ENCODE measurements at places on chromosomes 13 and 19. TPM values are rescaled to one million over a fixed set of nuclear protein-coding genes. Genes with fewer than 3 reads are reported as not detected.

DNA sequence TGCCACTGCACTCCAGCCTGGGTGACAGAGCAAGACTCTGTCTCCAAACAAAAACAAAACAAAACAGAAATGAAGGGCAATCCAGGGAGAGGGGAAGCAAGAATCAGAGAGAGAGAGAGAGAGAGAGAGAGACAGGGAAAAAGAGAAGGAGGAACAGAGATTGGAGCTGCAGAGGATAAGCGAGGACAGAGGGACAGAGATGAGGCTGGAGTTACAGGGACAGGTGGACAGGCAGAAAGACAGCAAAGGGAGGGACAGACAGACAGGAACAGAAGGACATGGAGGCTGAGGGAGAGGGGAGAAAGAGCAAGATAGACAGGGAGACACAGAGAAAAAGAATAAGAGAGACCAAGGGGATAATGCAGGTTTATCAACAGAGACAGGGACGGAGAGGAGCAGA is 1.3 kb upstream of the CRX start:
- no peak for DNase-seq

The OR1M1 gene
- total RNA-seq: not detected

The GRK1 gene
- 0.87 TPM for total RNA-seq

The CNN1 gene
- total RNA-seq: 130 TPM

DNA sequence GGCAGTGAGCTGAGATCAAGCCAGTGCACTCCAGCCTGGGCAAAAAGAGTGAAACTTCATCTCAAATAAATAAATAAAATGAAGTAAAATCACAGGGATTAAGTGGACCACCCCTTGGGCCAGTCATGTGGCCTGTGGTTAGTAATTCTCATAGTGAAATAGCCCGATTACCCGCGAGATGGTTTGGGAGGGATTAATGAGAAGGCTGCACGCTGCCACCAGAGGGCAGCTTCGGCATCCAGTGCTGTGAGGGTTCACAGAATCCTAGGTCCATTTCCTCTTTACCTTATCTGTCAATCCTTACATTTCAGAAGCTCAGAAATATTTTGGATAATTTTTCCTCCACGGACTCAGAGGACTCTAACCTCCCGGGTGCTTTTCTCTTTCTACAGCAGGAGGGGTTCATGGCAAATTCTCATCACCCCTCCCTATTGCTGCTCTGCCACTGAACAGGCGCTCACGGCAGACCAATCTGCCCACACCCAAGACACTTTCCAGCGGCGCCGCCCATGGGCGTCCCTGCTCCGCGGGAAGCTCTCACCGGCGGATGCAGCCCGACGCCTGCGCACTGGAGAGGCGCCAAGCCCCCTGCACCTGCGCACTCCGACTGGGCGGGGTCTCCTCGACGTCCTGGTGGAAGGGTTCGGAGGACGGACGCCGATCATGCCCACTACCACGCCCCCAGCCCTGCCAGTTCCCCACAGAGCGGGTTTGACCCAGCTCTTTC is 11.0 kb downstream of the ZNF835 start:
- peak; percentile 73 for DNase-seq

- DNase-seq: no peak
Observed at GRCh38 chr19:13872695-13873389, 4.1 kb upstream of the NANOS3 start.

GRCh38 chr19:9881720-9882119 is 46.6 kb downstream of the PIN1 start:
- DNase-seq: no peak

The KIR3DL2 gene
- total RNA-seq: not detected

- no peak for DNase-seq
Observed at GRCh38 chr19:58558066-58558622, at the start of gene UBE2M. UBE2M (minus strand) TSS chr19:58558611; CDS start chr19:58558381, 230 bp downstream.

The MAP3K10 gene
- total RNA-seq: 23.8 TPM

The ZNF28 gene
- total RNA-seq: 17.5 TPM

- no peak for DNase-seq
Observed at GRCh38 chr19:10555610-10555973, 10.2 kb downstream of the KRI1 start.

The MYO16 gene
- total RNA-seq: 4.0 TPM

GRCh38 chr13:23848646-23849141 is 40.5 kb downstream of the MIPEP start:
- no peak for DNase-seq

The LYPD3 gene
- 0.71 TPM for total RNA-seq

GRCh38 chr13:111620166-111620565 is 299.7 kb downstream of the TEX29 start:
- DNase-seq: no peak

DNA sequence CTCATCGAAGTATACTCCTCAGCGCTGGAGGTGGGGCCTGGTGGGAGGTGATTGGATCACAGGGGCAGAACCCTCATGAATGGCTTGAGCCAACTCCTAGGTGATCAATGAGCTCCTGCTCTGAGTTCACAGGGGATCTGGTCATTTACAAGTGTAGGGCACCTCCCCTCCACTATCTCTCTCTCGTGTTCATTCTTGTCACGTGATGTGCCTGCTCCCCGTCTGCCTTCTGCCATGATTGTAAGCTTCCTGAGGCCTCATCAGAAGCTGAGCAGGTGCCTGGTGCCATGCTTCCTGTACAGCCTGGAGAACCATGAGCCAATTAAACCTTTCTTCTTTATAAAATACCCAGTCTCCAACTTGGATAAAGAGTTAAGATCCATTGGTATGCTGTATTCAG is 61.4 kb downstream of the NALCN start:
- DNase-seq: no peak

DNA sequence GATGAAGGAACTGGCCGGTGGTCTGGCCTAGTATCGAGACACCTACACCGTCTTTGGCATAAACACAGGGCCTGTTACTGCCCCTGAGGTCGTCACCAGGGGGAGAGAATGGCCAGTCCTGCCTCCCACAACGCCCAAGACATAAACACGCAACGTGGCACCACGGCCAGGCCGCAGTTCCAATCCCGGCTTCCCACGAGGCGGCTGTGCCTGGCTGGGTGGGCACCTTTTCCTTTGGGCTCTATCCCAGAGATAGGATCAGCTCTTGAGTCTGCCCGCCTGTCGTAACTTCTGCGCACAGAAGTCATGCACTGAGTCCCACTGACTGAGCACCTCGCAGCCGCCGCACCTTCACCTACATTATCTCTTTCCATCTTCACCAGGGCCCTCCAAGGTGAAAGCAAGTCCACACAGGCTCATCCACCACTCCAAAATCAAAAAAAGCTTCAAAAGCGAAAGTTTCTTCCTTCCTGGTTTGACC is 1.1 kb downstream of the MIER2 start:
- DNase-seq: no peak

DNA sequence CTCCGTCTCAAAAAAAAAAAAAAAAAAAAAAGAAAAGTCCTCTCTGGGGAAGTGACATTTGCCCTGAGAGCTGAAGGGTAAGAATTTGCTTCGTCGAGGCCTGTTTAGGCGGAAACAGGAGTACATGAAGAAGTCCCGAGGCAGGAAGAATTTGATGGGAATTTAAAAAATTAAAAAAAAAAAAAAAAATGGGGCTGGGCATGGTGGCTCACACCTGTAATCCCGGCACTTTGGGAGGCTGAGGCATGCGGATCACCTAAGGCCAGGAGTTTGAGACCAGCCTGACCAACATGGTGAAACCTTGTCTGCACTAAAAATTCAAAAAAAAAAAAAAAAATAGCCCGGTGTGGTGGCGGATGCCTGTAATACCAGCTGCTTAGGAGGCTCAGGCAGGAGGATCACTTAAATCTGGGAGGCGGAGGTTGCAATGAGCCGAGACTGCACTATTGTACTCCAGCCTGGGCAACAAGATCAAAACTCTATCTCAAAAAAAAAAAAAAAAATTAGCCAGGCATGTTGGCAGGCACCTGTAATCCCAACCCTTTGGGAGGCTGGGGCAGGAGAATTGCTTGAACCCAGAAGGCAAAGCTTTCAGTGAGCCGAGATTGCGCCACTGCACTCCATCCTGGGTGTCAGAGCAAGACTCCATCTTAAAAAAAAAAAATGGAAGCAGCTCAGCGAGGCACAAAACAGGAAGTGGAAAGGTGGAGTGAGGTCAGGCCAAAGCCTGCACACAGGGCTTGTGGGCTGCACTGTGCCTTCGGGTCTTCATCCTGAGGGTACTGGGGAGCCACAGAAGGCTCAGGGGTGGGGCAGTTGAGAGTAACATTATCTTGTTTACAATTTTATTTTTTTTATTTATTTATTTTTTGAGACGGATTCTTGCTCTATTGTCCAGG is 4.9 kb downstream of the BAX start:
- DNase-seq: no peak

GRCh38 chr19:292281-292884 is 1.2 kb upstream of the PLPP2 start:
- DNase-seq: no peak

- DNase-seq: no peak
Observed at GRCh38 chr19:58562122-58563033, 4.0 kb upstream of the UBE2M start.

The PEX11G gene
- 12.3 TPM for total RNA-seq

DNA sequence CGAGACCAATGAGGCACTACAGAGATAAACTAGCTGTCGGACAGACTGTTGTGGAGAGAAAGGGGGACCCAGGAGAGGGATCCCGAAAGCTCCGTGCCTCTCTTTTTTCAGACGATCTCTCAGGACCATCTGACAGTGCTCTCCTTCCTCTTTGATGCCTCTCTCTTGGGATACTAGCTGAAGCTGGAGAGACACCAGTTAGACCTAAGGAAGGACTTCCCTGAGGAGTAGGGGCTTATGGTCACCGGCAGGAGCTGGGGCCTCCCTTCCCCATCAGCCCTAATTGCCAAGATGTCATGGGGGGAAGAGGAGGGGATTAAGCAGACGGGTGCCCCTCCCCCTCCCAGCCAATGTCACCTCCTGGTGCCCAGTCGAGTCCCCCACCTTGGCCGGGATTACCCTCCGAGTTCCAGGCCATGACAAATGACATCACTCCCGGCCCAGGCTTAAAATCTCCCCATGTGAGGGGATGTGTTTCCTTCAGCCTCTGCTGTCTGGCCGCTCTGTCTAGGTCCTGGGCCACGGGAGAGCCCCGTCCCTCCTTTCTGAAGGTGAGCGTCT is at the start of gene CRX:
TSS of gene CRX (plus strand) at position 478 of the 561 bp plus-strand sequence. CDS start 12,507 bp downstream, outside the sequence.
- no peak for DNase-seq

DNA sequence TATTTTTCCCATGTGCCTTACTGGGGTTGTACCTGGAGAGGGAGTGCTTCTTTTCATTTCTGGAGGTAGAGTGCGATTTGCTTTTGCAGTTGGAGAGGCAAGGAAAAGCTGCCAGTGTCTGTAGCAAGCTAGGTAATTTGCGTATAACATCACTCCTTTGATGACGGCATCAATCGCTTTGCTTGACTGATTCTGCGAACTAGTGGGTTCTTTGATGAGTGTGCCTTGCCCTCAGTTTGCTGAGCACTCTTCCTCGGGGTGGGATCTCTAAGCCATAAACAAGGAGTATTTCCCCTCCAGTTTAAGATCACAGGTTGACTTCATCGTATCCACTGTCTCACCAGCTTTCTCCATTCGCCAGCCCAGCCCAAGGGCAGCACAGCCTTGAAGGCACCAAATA is 344.5 kb downstream of the KCNRG start:
- no peak for DNase-seq

The LAIR2 gene
- total RNA-seq: not detected
